Body of pancreas (tissue), 4 donors: ENCODE measurements at places on chromosomes 4 and X. TPM values are rescaled to one million over a fixed set of nuclear protein-coding genes. Genes with fewer than 3 reads are reported as not detected.

DNA sequence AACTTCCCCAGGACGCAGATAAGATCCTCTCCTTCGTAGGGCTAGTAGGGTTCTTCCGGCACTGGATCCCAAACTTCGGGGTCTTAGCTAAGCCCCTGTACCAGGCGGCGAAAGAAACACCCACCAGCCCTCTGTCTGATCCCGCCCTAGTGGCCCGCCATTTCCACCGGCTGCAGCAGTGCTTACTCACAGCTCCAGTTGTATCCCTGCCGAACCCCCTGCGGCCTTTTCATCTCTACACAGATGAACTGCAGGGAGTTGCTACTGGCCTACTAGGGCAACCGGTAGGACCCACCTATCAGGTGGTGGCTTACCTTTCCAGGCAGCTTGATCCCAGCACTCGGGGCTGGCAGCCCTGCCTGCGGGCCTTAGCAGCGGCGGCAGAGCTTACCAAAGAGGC is 961.2 kb downstream of the RPA4 start:
- no peak for DNase-seq
- H3K36me3 ChIP-seq: no peaks in the 10 kb centered on the region
- H3K4me3 ChIP-seq: no peak overlapping the region

GRCh38 chrX:146481735-146482134 is 327.8 kb upstream of the CXorf51B start:
- no peaks in the 10 kb centered on the region for H3K36me3 ChIP-seq
- no peaks in the 10 kb centered on the region for H3K4me1 ChIP-seq
- no peak for DNase-seq
- no peak overlapping the region for H3K4me3 ChIP-seq
- H3K27ac ChIP-seq: no peak overlapping the region
- H3K27me3 ChIP-seq: no peaks in the 10 kb centered on the region

GRCh38 chr4:5463361-5463760 is 245.0 kb downstream of the EVC2 start:
- no peak overlapping the region for H3K4me3 ChIP-seq
- H3K4me1 ChIP-seq: no peaks in the 10 kb centered on the region
- H3K36me3 ChIP-seq: no peaks in the 10 kb centered on the region
- H3K27ac ChIP-seq: no peak overlapping the region

GRCh38 chr4:159151689-159152088 is 48.8 kb downstream of the RAPGEF2 start:
- no peaks in the 10 kb centered on the region for H3K36me3 ChIP-seq
- H3K27me3 ChIP-seq: no peaks in the 10 kb centered on the region
- no peak overlapping the region for H3K27ac ChIP-seq
- peaks cover 52% of the 10 kb centered on the region for H3K4me1 ChIP-seq
- DNase-seq: no peak

DNA sequence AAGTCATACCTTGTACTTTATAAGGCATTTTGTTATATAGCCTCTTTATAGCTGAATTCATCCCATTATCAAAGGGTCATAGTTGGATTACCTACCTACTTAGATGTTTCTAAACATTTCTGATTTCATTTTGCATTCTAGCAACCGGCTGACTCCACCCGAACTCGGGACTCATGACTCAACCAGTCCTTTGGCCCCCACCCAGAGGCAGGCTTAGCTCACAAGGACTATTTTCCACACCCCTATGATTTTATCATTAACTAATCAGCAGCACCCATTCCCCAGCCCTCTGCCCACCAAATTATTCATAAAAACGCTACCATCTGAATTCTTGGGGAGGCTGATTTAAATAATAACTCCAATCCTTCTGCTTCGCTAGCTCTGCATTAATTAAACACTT is 79.9 kb upstream of the EGFL6 start:
- H3K27me3 ChIP-seq: no peaks in the 10 kb centered on the region
- H3K36me3 ChIP-seq: no peaks in the 10 kb centered on the region
- H3K4me1 ChIP-seq: peaks cover 13% of the 10 kb centered on the region
- peak; percentile 28 for DNase-seq
- H3K4me3 ChIP-seq: no peak overlapping the region

DNA sequence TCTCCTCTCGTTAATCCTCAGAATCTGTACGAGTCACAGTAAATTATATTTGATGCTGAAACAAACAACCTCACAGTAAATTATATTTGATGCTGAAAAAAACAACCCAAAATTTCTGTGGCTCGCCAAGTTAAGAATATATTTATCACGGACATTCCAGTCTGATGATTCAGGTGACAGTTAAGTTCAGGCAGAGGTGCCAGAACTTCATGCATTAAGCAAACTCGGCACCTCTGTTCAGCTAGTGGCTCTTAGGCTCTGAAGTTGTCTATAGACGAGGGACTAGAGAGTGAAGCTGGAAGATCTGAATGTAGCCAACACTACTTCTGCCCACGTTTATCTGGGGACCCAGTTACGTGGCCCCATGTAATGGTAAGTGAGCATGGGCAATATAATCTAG is 132.2 kb upstream of the AGA start:
- DNase-seq: no peak
- no peak overlapping the region for H3K27ac ChIP-seq
- no peak overlapping the region for H3K4me3 ChIP-seq

GRCh38 chr4:164204434-164204833 is 549.5 kb upstream of the SMIM31 start:
- no peaks in the 10 kb centered on the region for H3K27me3 ChIP-seq
- no peak overlapping the region for H3K4me3 ChIP-seq
- no peaks in the 10 kb centered on the region for H3K4me1 ChIP-seq
- H3K27ac ChIP-seq: no peak overlapping the region
- no peaks in the 10 kb centered on the region for H3K36me3 ChIP-seq

DNA sequence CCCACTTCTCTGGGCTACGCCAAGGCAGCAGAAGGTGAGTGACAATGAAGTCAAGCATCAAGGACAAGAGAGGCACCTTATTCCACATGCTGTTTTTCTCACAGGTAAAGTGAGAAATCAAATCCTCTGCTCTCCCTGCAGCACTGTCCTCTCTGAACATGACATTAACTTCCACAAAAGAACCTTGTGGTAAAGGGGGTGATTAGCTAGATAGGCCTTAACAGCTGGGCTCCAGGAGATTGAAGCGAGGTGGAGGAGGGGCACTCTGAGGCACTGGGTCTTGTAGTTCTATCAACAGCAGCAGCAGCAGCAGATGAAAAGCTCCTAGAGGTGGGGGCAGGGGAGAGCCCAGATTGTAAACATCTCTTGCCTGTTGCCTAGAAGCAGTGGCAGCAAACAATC is 96.8 kb upstream of the CXXC4 start:
- peak; percentile 83 for DNase-seq
- peak overlapping the region; percentile 8 for H3K27ac ChIP-seq
- H3K36me3 ChIP-seq: no peaks in the 10 kb centered on the region

GRCh38 chr4:41943506-41943905 is 8.3 kb downstream of the TMEM33 start:
- no peaks in the 10 kb centered on the region for H3K27me3 ChIP-seq
- no peak overlapping the region for H3K4me3 ChIP-seq
- H3K27ac ChIP-seq: no peak overlapping the region
- no peak for DNase-seq
- no peaks in the 10 kb centered on the region for H3K4me1 ChIP-seq

DNA sequence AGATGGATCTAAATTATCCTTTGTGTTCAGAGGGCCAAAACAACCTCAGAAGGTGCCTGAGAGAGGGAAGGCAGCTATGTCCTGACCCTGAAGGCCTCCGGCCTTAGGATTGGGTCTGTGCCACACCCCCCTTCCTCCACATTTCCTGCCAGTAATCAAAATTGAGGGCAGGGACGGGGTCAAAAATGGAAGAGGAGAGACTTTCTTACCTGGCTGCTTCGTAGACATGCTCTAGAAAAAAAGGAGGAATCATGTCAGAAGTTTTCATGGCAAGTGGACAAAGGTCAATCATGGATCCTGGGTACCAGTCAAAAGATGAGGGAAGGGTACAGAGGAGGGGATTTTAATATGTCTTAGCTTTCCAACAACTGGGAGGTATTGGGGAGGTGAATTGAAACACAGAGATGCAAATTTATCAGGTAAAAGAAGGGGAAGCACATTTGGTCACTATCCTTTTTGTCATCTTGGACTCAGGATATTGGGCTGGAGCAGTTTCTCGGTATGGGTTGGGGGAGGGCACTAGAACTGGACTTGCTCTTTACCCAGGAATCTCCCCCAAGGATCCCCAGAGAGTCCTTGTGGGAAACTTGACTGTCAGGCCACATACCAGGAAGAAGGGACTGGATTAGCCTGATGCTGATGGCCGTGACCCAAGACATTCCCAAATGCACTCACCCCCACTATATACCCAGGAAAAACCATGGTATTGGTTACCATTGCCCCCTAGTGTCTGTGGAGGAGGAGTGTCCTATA is 17.1 kb downstream of the VSIG4 start:
- H3K36me3 ChIP-seq: no peaks in the 10 kb centered on the region
- no peak overlapping the region for H3K4me3 ChIP-seq
- no peaks in the 10 kb centered on the region for H3K27me3 ChIP-seq
- no peak overlapping the region for H3K27ac ChIP-seq
- no peaks in the 10 kb centered on the region for H3K4me1 ChIP-seq

- H3K36me3 ChIP-seq: no peaks in the 10 kb centered on the region
- H3K27ac ChIP-seq: no peak overlapping the region
- H3K4me1 ChIP-seq: peaks cover 16% of the 10 kb centered on the region
- no peak for DNase-seq
- no peak overlapping the region for H3K4me3 ChIP-seq
- H3K27me3 ChIP-seq: peaks cover 5% of the 10 kb centered on the region
These were observed 140.5 kb upstream of the ZIC3 start for GRCh38 chrX:137425273-137425902.

- H3K27ac ChIP-seq: no peak overlapping the region
- no peaks in the 10 kb centered on the region for H3K27me3 ChIP-seq
- H3K36me3 ChIP-seq: peaks cover 14% of the 10 kb centered on the region
- H3K4me1 ChIP-seq: no peaks in the 10 kb centered on the region
- peak; percentile 81 for DNase-seq
These were observed 27.5 kb upstream of the HTRA3 start for GRCh38 chr4:8241895-8242696.

- no peaks in the 10 kb centered on the region for H3K36me3 ChIP-seq
- H3K4me3 ChIP-seq: no peak overlapping the region
- H3K27ac ChIP-seq: no peak overlapping the region
- DNase-seq: peak; percentile 73
- H3K4me1 ChIP-seq: peaks cover 10% of the 10 kb centered on the region
These were observed 120.8 kb upstream of the PJA1 start for GRCh38 chrX:69285881-69286564.

GRCh38 chrX:18041656-18042055 is 179.0 kb downstream of the BEND2 start:
- H3K4me1 ChIP-seq: no peaks in the 10 kb centered on the region
- no peaks in the 10 kb centered on the region for H3K27me3 ChIP-seq
- H3K27ac ChIP-seq: no peak overlapping the region
- H3K4me3 ChIP-seq: no peak overlapping the region

DNA sequence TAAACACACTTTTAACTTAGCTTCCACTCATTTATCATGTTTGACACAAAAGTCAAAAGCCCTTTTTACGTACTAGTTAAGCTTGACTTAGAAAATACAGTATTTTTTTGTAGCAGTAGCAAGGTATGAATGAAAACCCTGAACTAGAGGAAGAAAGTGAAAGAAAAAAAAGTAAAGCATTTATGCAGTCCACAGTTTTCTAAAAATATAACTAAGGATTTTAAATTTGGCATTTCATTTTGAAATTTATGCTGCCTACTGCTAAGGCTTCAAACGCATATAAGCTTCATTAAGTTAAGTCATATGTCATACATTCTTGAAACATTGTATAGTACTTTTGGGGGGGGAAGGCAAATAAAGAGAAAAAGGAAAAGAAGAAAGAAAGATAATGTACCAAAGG is 201.5 kb downstream of the PDGFC start:
- no peak overlapping the region for H3K27ac ChIP-seq
- no peaks in the 10 kb centered on the region for H3K36me3 ChIP-seq
- H3K27me3 ChIP-seq: no peaks in the 10 kb centered on the region
- DNase-seq: no peak
- peaks cover 24% of the 10 kb centered on the region for H3K4me1 ChIP-seq

The NDST3 gene
- total RNA-seq: not detected

The HSPA4L gene
- total RNA-seq: 9.6 TPM

The SPANXB1 gene
- not detected for total RNA-seq

The SCML1 gene
- 9.3 TPM for total RNA-seq

The PCYT1B gene
- total RNA-seq: 3.0 TPM

The CYTL1 gene
- total RNA-seq: not detected

The BEND2 gene
- total RNA-seq: not detected

The MAGEC2 gene
- total RNA-seq: not detected

The TMEM131L gene
- total RNA-seq: 63.6 TPM

The TGIF2LX gene
- total RNA-seq: not detected

The PPARGC1A gene
- 44.8 TPM for total RNA-seq

The CSN1S1 gene
- not detected for total RNA-seq

The TEX13B gene
- not detected for total RNA-seq

The FHIP1A gene
- total RNA-seq: 20.8 TPM
